CD4-positive, CD25-positive, alpha-beta regulatory T cell (primary cell): ENCODE measurements at places on chromosomes 4 and X. TPM values are rescaled to one million over a fixed set of nuclear protein-coding genes. Genes with fewer than 3 reads are reported as not detected.

The SMPX gene
- total RNA-seq = not detected

The PDCL2 gene
- total RNA-seq = not detected

The TRIM60 gene
- total RNA-seq = not detected

The MAGED4B gene
- 2.7 TPM for total RNA-seq

The SCML2 gene
- 0.22 TPM for total RNA-seq

The PDGFRA gene
- not detected for total RNA-seq

The TEX13D gene
- not detected for total RNA-seq

The NLGN3 gene
- total RNA-seq = 4.4 TPM

The ASB9 gene
- total RNA-seq = not detected

The RPL36A gene
- 174 TPM for total RNA-seq

The PSAPL1 gene
- not detected for total RNA-seq

The HS3ST1 gene
- not detected for total RNA-seq

The PDLIM3 gene
- total RNA-seq = not detected

The CDS1 gene
- 0.22 TPM for total RNA-seq
